ENCODE measurements at places on chromosomes 13 and 19. TPM values are rescaled to one million over a fixed set of nuclear protein-coding genes. Genes with fewer than 3 reads are reported as not detected.

The LRG1 gene
- 8.0 TPM for total RNA-seq

GRCh38 chr19:33941133-33941532 lies 144.5 kb downstream of the KCTD15 start:
- H3K27ac ChIP-seq, result no peak overlapping the region
- H3K27me3 ChIP-seq, result peaks cover 3% of the 10 kb centered on the region
- DNase-seq, result peak; percentile 41
- no peak overlapping the region for H3K4me3 ChIP-seq

GRCh38 chr13:23632048-23632582 lies 61.9 kb downstream of the TNFRSF19 start:
- H3K4me1 ChIP-seq, result peaks cover 12% of the 10 kb centered on the region
- H3K27ac ChIP-seq, result no peak overlapping the region
- no peaks in the 10 kb centered on the region for H3K36me3 ChIP-seq

DNA sequence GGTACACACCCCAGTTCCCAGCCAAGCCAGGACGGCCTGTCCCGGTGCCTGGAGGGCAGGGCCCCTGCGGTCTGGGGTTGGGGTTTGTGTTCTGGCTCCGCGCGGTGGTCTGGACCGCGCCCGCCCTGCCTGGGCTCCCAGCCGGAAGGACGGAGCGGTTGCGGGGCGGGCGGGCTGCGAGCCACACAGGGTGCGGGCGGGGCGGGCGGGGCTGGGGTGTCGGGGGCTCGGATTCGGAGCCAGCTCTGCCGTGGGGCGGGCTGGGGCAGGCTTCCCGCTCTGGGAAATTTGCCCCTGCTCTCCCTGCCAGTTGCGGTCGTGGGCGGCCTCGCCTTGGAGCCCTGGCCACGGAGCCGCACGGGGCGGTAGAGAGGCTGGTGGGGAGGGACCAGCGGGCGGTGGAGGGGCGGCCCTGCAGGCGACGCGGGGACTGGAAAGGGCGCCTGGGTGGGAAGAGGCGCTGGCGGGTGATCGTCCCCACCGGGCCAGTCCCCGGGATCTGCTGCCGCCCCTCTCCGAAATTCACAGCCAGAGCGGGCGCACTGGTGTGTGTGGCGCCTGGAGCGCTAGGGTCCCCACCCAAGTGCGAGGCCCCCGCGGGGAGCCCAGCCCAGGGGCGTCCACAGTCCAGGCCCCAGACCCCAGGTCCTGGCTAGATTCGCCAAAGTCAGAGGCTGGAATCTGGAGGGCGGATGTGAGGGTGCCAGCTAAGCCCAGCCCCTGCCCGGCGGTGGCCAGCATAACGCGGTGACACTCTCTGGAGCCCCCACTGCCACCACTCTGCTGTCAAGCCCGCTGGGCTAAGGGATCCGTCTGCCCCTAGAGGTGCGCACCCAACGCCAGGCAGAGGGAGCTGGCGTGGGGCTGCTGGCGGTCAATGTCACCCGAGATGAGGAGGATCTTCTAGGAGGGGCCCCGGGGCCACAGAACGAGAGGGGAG lies 11.0 kb upstream of the ZNF492 start:
- H3K4me3 ChIP-seq, result peak overlapping the region; percentile 42
- no peaks in the 10 kb centered on the region for H3K36me3 ChIP-seq
- H3K4me1 ChIP-seq, result peaks cover 10% of the 10 kb centered on the region
- H3K27ac ChIP-seq, result no peak overlapping the region

GRCh38 chr19:2507109-2507508 lies 31.2 kb downstream of the GADD45B start:
- H3K36me3 ChIP-seq, result no peaks in the 10 kb centered on the region
- no peaks in the 10 kb centered on the region for H3K27me3 ChIP-seq
- H3K27ac ChIP-seq, result no peak overlapping the region
- H3K4me1 ChIP-seq, result peaks cover 23% of the 10 kb centered on the region

GRCh38 chr13:109840201-109840892 lies 54.0 kb upstream of the IRS2 start:
- no peak overlapping the region for H3K4me3 ChIP-seq
- no peak overlapping the region for H3K27ac ChIP-seq
- no peak for DNase-seq
- H3K4me1 ChIP-seq, result no peaks in the 10 kb centered on the region

The AXL gene
- 21.2 TPM for total RNA-seq

GRCh38 chr13:76300688-76301087 lies 585.5 kb downstream of the KCTD12 start:
- H3K27ac ChIP-seq, result no peak overlapping the region
- H3K36me3 ChIP-seq, result no peaks in the 10 kb centered on the region
- H3K4me1 ChIP-seq, result no peaks in the 10 kb centered on the region

DNA sequence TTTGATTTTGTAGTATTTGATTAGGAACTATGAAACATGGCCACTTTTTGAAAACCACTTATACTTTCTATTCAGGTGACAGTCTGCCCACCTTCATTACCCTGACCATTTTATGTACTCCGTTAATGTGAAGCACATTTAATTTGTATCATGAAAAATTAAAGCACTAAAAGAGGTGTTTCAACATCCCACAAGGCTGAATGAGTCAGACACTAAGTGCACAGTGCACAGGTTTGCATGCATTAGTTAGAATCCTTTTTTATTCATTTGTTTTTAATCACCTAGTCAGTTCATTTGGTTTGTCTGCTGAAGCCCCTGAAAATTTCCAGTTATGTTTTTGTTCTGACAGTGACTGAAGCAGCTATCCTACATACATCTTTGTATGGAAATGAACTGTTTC lies 271.0 kb downstream of the SLITRK5 start:
- no peaks in the 10 kb centered on the region for H3K4me1 ChIP-seq
- H3K36me3 ChIP-seq, result no peaks in the 10 kb centered on the region
- no peak for DNase-seq
- no peaks in the 10 kb centered on the region for H3K27me3 ChIP-seq

The ZNF699 gene
- 23.5 TPM for total RNA-seq

GRCh38 chr19:55259540-55260210 lies 858 bp upstream of the PPP6R1 start:
- peaks cover 44% of the 10 kb centered on the region for H3K4me1 ChIP-seq
- peak overlapping the region; percentile 84 for H3K27ac ChIP-seq
- H3K27me3 ChIP-seq, result no peaks in the 10 kb centered on the region
- DNase-seq, result peak; percentile 71

The ZNF835 gene
- 1.4 TPM for total RNA-seq

- H3K36me3 ChIP-seq, result no peaks in the 10 kb centered on the region
- H3K4me1 ChIP-seq, result no peaks in the 10 kb centered on the region
- no peaks in the 10 kb centered on the region for H3K27me3 ChIP-seq
These were observed 379.8 kb downstream of the NDFIP2 start for GRCh38 chr13:79860791-79861190.

The ZNF471 gene
- 4.7 TPM for total RNA-seq

DNA sequence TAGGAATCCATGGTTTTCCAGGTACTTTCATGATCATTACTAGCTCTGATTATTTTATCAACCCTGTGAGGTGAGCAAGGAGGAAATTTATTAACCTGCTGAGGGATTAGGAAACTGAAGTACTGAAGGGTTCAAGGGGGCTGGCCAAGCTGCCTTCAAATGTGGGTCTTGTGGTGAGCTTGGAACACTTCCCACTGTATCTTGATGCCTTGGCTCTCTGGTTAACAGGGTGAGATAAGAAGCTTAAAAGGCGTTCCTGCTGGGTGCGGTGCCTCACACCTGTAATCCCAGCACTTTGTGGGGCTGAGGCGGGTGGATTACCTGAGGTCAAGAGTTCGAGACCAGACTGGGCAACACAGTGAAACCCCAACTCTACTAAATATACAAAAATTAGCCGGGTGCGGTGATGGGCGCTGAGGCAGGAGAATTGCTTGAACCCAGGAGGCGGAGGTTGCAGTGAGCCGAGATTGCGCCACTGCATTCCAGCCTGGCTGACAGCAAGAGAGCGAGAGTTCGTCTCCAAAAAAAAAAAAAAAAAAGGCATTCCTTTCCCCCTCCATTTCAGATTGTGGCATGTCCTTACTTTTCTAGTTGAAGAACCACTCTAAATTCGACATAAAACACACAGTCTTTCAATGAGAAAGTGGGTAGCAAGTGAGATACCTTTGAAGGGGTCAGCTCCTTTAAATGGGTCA lies 70.2 kb downstream of the KLF2 start:
- H3K36me3 ChIP-seq, result peaks cover 46% of the 10 kb centered on the region
- no peak for DNase-seq
- no peaks in the 10 kb centered on the region for H3K27me3 ChIP-seq
- H3K4me3 ChIP-seq, result no peak overlapping the region

Measured in suprapubic skin (tissue), 4 donors.